ENCODE measurements at places on chromosomes 3 and 15. TPM values are rescaled to one million over a fixed set of nuclear protein-coding genes. Genes with fewer than 3 reads are reported as not detected.

GRCh38 chr3:33648793-33649192, 69.3 kb downstream of the CLASP2 start:
- no peak for DNase-seq

PLA2G4E gene
- 0.08 TPM for total RNA-seq

- DNase-seq: no peak
Observed at GRCh38 chr15:33067456-33067855, 127.1 kb downstream of the FMN1 start.

DNA sequence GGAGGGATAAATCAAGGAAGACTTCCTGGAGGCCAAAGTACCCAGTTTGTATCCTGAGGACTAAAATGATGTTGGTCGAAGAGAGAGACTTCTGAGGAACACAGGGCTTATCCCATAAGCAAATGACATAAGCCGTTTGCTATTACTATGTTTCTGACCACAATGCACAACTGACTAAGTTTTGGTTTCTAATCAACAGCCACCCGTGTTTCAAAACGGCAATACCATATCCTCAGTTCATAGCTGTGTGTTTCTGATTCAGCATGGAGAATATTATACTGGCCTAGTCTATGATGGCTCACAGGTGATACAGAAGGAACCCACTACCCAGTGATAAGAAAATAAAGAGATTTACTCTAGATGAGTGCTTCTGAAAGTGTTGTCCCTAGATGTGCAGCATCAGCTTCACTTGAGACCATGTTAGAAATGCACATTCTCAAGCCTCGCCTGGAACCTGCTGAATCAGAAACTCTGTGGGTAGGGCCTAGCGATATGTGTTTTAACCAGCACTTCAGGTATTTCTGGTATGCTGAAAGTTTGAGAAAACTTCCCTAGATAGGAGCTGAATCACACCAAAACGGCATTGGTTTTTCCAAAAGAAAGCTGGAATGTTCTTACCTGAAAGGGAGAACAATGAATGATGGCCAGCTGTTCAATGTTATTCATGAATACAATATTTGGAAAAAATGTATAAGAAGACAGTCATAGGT, 639.7 kb upstream of the NR2F2 start:
- no peak for DNase-seq

GRCh38 chr3:137171834-137172603, 214.2 kb downstream of the IL20RB start:
- no peak for DNase-seq

Measured in right cardiac atrium (tissue), 5 donors.